ENCODE measurements at places on chromosomes 3 and 15. TPM values are rescaled to one million over a fixed set of nuclear protein-coding genes. Genes with fewer than 3 reads are reported as not detected.

DNA sequence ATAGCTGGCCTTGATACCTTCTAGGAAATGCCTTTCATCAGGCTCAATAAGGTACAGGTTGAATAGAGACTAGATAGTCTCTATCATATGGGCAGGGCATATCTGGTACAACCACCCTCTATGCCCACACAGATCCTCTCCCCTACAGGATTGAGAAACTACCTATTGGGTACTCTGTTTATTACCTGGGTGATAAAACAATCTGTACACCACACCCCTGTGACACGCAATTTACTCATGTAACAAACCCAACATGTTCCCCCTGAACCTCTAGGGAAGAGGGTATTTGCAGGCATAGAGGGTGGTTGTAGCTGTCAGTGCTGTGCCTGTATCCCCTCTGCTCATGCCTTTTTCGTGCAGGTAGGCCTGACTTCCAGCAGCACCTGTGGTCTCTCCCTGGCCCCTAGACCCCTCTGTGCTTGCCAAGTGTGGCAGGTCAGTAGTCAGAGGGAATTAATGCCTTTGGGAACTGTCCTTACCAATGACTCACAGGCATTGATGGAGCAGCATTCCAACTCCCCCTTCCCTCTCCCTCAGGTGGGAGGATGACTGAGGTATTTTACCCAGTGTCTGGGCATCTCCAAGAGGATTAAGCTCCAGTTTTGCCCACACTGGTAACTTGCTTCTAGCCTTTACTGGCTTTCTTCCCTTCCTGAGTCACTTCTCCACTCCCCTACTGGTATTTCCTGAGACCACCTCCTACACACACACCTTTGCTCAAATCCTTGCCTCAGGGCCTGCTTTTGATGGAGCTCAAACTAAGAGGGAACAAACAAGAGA is 18.3 kb downstream of the CLSTN2 start:
- no peak overlapping the region for H3K4me3 ChIP-seq
- no peak overlapping the region for H3K27ac ChIP-seq
- no peaks in the 10 kb centered on the region for H3K27me3 ChIP-seq
- H3K4me1 ChIP-seq, result no peaks in the 10 kb centered on the region
- no peaks in the 10 kb centered on the region for H3K36me3 ChIP-seq

- H3K27me3 ChIP-seq, result peaks cover 21% of the 10 kb centered on the region
- H3K4me1 ChIP-seq, result peaks cover 17% of the 10 kb centered on the region
- H3K36me3 ChIP-seq, result no peaks in the 10 kb centered on the region
- H3K27ac ChIP-seq, result no peak overlapping the region
- H3K4me3 ChIP-seq, result no peak overlapping the region
- DNase-seq, result no peak
Measured at GRCh38 chr3:128998561-128998960, 2.5 kb upstream of the EFCC1 start.

DNA sequence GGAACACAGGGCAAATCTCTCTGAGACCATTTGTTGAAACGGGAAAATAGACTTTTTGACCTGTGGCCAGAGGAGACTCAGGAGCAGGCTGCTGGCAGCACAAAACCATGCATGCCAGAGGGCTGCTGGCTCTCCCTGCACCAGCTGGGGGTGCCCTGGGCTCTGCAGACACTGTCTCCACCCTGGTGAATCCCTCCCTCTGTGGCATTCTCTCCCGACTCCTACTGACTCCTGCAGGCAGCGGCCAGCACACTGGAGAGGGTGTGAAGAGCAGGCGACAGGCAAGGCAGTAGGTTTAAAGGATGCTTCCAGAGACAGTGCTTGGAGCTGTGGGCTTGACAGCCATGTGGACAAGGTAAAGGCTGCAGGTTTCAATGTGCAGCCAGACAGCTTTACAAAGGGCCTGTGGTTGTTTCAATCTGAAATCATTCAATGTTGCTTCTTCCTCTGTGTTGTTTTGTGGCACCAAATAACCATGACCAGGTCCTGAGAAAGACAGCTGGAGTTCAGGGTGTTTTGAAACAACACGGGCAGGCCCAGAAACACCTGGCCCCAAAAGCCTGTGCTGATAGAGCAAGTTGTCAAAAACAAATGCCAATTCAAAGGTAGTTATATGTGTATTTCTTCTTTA is 431.0 kb upstream of the ATP10A start:
- no peaks in the 10 kb centered on the region for H3K36me3 ChIP-seq
- no peak for DNase-seq
- no peaks in the 10 kb centered on the region for H3K27me3 ChIP-seq
- no peaks in the 10 kb centered on the region for H3K4me1 ChIP-seq
- H3K4me3 ChIP-seq, result no peak overlapping the region
- H3K27ac ChIP-seq, result no peak overlapping the region

GRCh38 chr3:146884296-146884695 is 279.1 kb upstream of the PLSCR5 start:
- no peaks in the 10 kb centered on the region for H3K36me3 ChIP-seq
- no peak overlapping the region for H3K27ac ChIP-seq
- H3K4me1 ChIP-seq, result no peaks in the 10 kb centered on the region
- no peak overlapping the region for H3K4me3 ChIP-seq

GRCh38 chr15:59528429-59528828 is 83.2 kb upstream of the GCNT3 start:
- no peak for DNase-seq
- no peak overlapping the region for H3K27ac ChIP-seq
- no peaks in the 10 kb centered on the region for H3K27me3 ChIP-seq
- no peaks in the 10 kb centered on the region for H3K36me3 ChIP-seq

DNA sequence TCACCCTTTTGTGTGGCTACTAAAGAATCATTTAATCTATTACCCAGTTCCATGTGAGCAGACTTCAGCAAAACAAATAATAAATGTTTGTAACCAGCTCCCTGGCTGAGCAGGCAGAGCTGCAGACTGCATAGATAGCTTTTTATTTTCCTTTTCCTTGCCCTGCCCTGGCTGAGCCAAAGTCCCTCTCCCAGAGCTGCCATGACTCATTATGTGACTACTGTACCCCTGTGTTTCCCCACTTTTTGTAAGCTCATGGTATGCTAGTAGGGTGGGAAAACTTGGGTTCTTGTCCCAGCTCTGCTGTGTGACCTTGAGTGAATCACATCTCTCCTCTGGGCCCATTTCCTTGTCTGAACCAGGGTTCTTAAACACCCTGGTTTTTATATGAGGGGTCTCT is 127.5 kb downstream of the CLSTN2 start:
- H3K27ac ChIP-seq, result no peak overlapping the region
- no peaks in the 10 kb centered on the region for H3K27me3 ChIP-seq
- no peak for DNase-seq
- H3K4me1 ChIP-seq, result no peaks in the 10 kb centered on the region
- H3K4me3 ChIP-seq, result no peak overlapping the region
- H3K36me3 ChIP-seq, result no peaks in the 10 kb centered on the region

- H3K27ac ChIP-seq, result no peak overlapping the region
- no peaks in the 10 kb centered on the region for H3K4me1 ChIP-seq
- H3K36me3 ChIP-seq, result no peaks in the 10 kb centered on the region
- H3K27me3 ChIP-seq, result no peaks in the 10 kb centered on the region
Measured at GRCh38 chr15:60809375-60809774, 330.4 kb upstream of the ICE2 start.

DNA sequence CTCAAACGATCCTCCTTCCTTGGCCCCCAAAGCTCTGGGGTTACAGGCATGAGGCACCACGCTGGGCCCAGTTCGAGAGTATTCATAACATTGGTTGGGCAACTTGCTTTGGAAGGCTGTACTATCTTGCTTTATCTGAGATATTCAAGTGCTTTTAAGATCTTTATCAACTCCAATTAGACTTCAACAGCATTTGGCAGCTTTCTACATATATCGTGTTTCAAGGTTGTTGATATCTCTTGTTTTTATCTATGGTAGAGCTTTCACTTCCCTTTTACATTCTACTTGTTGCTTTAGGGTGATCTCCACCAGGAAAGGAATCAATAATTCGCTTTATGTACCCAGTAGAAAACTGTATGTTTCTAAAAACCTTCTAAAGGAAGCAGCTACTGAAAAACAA is 395.3 kb downstream of the IL5RA start:
- H3K36me3 ChIP-seq, result no peaks in the 10 kb centered on the region

DNA sequence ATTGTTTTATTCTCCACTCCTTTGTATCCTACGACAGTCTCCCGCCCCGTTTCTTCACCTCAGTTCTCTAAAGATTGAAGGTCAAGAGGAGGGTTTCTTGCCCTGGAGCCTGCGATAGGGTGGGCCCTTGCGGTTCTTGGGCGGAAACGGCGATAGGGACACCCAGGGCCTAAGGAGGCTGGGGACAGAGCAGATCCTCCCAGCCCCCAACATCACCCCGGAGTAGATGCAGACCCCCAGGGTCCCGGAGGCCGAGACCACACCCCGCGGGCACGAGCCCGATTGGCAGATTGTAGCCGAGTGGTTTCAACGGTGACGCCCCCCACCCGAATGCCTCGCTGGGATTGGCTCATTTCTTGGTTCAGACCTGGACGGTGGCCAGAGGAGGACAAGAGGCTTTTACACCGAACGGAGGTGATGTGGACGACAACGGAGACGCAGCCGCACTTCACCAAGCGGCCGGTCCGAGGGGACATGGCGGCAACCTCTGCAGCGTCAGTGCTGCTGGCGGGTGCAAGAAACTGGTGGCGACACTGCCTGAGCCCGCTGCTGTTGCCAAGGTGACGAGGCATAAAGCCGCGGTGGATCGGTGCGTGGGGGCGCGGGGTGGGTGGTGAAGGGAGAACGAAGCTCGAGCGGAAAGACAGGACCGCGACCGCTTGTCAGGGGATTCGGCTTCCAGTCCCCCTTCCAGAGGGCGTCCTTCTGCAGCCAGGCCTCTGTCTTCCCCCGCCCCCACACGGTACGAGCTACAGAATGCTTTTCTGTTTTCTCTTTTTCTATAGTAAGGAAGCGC is 19.0 kb upstream of the MCF2L2 start:
- H3K27ac ChIP-seq, result peak overlapping the region; percentile 84
- H3K4me1 ChIP-seq, result peaks cover 3% of the 10 kb centered on the region
- no peaks in the 10 kb centered on the region for H3K27me3 ChIP-seq
- peak overlapping the region; percentile 80 for H3K4me3 ChIP-seq
- DNase-seq, result peak; percentile 93

DNA sequence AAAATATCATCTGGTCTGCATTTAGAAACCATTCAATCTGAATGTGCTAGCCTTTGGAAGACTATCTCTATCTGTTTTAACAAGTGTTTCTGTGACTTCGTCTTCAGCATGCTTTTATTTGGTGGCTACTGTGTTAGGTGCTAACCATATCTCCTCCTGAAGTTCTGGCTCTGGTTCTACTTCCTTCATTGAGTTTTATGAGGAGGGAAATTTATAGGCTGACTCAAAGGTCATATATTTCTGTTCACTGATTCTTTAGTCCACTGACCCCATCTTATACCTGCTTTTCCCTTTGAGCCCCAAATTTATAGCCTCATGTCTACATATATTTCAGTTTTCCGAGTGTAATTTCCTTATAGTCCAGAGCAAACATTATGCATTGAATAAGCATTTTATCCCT is 295.0 kb upstream of the RASGRP1 start:
- no peaks in the 10 kb centered on the region for H3K4me1 ChIP-seq
- H3K27me3 ChIP-seq, result no peaks in the 10 kb centered on the region
- no peak for DNase-seq
- no peak overlapping the region for H3K4me3 ChIP-seq
- no peaks in the 10 kb centered on the region for H3K36me3 ChIP-seq

GRCh38 chr15:68276668-68277067 is 877 bp upstream of the FEM1B start:
- DNase-seq, result no peak
- peaks cover 9% of the 10 kb centered on the region for H3K4me1 ChIP-seq
- H3K27ac ChIP-seq, result peak overlapping the region; percentile 98

DNA sequence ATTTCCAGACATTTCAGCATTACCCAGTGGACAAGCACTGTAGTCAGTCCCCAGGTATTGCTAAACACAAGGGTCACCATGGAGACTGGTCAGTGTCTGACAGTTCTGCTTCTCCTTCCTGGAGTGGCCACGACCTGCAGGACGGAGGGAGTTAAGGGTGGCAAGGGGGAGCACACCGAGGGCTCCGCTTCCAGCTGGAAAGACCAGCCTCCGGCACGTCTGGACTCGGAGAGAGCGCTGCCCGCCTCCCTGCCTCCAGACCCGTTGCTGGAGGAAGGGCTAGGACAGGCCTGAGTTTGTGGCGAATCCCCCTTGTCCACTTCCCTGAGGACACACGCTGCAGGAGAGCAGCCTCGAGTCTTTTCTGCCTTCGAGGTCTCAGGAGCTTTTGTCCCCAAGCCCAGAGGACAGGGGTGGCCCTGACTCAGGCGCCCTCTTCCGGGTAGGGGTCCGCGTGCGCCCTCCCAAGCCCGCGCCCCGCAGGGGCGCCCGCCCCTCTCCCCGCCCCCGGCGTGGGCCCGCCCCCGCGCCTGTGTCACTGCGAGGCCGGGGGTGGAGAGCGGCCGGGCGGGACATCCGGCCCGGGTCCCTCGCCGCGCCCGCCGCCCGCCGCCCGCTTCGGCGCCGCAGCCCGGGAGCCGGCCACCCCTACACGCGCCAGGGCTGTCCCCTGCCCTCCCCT is at the start of gene CHST14:
Gene CHST14, plus strand, starts transcription at position 562 of the 682 bp plus-strand sequence. CDS start 230 bp downstream, outside the sequence.
- peak; percentile 87 for DNase-seq
- no peaks in the 10 kb centered on the region for H3K4me1 ChIP-seq
- peaks cover 2% of the 10 kb centered on the region for H3K36me3 ChIP-seq
- peak within 1 kb of the TSS; percentile 92 for H3K27ac ChIP-seq
- H3K27me3 ChIP-seq, result no peaks in the 10 kb centered on the region

GRCh38 chr3:4852780-4853748 is 126.2 kb upstream of the BHLHE40 start:
- H3K27me3 ChIP-seq, result no peaks in the 10 kb centered on the region
- DNase-seq, result no peak
- no peak overlapping the region for H3K4me3 ChIP-seq
- peaks cover 15% of the 10 kb centered on the region for H3K4me1 ChIP-seq

GRCh38 chr15:58510715-58511598 is 79.2 kb downstream of the LIPC start:
- no peaks in the 10 kb centered on the region for H3K36me3 ChIP-seq
- H3K4me1 ChIP-seq, result peaks cover 4% of the 10 kb centered on the region
- no peaks in the 10 kb centered on the region for H3K27me3 ChIP-seq

- no peak overlapping the region for H3K4me3 ChIP-seq
- no peaks in the 10 kb centered on the region for H3K27me3 ChIP-seq
- H3K27ac ChIP-seq, result no peak overlapping the region
- H3K36me3 ChIP-seq, result no peaks in the 10 kb centered on the region
- no peaks in the 10 kb centered on the region for H3K4me1 ChIP-seq
Measured at GRCh38 chr3:173403376-173403775, 5.8 kb downstream of the NLGN1 start.

The CCR9 gene
- total RNA-seq, result not detected

The LYZL4 gene
- total RNA-seq, result not detected

The RASL12 gene
- total RNA-seq, result 75.7 TPM

The GALNT15 gene
- 9.7 TPM for total RNA-seq

The LSMEM2 gene
- total RNA-seq, result 0.12 TPM

The GOLGA8S gene
- total RNA-seq, result 0.11 TPM

The RETNLB gene
- total RNA-seq, result not detected

The GOLGA8M gene
- 1.8 TPM for total RNA-seq

The PRTG gene
- 11.7 TPM for total RNA-seq

The AGBL1 gene
- 8.7 TPM for total RNA-seq

The GOLGA6D gene
- 0.12 TPM for total RNA-seq

The PLA2G4B gene
- 8.4 TPM for total RNA-seq

The CADM2 gene
- 3.3 TPM for total RNA-seq

The SLC12A8 gene
- 5.9 TPM for total RNA-seq
